Activated CD8-positive, alpha-beta memory T cell treated with anti-CD3 and anti-CD28 coated beads, Interleukin-2, amount 50 U/mL, for 48 hours (primary cell): ENCODE measurements at places on chromosomes 13 and 19.
A peak's percentile ranks its signal among the peaks of the same experiment; 100 is the strongest.

DNA sequence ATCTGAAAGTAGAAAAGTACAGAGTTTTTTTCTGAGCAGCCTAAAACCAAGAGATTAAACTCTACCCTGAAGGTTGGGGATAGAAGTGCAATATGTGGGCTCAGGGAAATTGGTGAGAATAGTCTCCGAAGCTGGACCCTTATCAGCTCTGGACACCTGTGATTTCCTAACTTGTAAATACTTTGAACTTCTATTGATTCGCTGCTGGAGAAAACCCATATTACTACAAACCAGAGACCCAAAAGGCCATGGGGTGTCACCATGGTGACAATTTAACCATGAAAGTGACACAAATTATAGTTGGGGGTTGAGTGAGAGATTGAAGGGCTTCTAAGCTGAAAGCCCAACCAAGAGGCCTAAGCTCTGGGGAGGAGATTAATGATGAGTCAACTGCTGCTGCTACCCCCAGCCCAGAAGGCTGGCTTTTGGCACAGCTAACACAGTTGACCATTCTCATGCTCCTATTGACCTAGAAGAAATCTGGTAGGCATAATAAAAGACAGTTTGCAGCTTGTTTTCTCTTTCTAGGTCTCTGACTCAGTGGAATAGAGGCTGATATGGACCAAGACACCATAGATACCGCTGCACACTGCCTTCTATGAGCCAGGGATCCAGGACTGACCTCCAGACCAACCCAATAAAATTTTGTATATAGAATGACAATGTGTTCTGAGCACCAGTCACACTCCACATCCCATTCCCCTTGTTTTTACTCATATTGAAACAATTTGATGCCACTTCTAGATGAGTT is 131.9 kb upstream of the FNDC3A start:
- no peak for DNase-seq

GRCh38 chr13:97116754-97117153 is 105.4 kb upstream of the MBNL2 start:
- no peak for DNase-seq

DNA sequence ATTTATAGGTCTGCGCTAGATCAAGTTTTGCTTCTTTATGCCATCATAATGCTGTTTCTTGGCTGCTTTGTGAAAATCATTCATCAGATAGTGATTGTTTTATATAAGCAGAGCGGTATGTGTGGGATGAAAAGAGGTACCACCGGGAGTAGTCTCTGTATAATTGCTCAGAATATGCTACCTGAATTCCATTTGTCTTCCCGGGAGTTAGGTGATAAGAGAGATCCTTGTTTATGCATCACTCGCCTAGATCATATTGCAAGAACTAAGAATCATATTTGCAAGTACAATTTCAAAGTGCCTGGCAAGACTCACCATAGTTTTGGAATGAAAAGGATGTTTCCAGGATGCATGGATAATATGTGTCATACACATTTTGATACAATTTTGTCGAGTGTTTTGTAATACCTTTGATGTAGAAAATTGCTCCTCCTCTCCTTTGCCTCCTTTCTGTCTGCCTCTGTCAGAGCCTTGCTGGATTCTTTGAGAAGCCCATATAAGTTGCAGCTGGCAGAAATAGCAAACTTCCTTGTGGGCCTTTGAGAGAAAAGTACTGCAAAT is 1306.0 kb upstream of the SLC10A2 start:
- no peak for DNase-seq

DNA sequence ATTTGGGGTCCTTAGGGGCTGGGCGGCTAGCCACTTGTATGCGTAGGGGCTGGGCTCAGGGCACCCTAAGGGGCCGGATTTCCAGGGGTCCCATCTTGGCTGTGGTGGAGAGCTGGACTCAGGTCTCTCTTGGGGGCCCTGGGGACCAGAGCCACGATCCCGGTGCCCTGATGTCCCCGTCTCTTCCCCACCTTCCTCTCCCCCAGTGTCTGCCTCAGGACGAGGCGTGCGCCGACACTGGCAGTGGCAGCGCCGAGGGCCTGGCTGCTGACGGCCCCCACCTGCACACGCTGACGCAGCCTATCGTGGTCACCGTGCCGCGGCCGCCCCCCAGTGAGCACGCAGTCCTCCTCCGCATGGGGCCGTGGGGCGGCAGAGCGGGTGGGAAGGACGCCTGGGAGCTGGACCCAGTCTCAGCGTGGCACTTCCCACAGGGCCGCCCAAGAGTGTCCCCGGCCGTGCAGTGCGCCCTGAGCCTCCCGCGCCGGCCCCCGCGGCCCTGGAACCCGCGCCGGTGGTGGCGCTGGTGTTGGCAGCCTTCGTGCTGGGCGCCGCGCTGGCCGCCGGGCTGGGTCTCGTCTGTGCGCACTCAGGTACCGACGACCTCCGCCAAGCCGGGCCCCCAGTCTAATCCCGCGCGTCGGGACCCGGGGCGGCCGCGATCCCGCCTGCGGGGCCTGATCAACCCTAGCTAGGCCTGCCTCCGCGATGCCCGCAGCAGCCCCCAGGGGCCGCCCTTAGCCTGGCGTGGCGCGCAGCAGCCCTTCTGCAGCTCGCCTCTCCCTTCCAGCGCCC is 2.7 kb upstream of the SNAPC2 start:
- DNase-seq, result peak; percentile 78

DNA sequence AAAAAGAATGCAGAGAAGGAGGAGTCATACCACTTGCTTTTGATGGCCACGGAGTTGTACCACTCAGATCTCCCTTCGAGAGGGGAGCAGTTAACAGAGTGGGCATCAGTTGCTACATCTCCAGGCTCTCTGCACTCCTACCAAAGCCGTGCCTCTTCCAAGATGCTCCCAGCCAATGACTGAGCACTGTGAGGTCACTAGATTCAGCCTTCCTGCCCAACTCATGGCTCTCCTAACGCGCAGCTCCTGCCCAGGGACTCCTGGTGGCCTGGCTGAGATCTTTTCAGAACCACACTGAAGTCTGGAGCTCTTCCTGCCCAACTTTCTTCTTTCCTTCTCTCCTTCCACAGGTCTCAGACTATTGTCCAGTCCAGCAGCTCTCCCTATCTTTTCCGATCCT is 66.7 kb downstream of the LHFPL6 start:
- DNase-seq, result no peak

DNA sequence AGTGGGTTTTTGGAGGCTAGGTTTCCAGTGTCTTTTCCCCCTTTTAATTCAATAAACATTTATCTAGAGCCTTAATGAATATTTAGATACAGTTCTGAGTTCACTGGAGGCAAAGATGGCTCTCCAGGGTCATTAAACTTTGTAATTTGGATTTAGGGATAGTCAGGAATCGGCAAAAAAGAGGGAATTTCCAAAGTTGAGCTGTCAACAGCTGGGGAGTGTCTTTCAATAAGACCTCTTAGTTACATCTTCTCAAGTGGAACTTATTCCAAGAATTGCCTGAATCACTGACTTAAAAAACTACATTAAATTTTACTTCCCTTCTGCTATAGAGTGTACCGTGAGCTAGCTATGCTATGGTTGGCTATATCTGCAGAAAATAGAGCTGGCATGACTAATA is 2.0 kb downstream of the LRCH1 start:
- no peak for DNase-seq

GRCh38 chr19:8518536-8518935 is 4.6 kb upstream of the ZNF414 start:
- DNase-seq, result no peak

GRCh38 chr13:73248711-73249580 is 190.1 kb downstream of the KLF5 start:
- no peak for DNase-seq

DNA sequence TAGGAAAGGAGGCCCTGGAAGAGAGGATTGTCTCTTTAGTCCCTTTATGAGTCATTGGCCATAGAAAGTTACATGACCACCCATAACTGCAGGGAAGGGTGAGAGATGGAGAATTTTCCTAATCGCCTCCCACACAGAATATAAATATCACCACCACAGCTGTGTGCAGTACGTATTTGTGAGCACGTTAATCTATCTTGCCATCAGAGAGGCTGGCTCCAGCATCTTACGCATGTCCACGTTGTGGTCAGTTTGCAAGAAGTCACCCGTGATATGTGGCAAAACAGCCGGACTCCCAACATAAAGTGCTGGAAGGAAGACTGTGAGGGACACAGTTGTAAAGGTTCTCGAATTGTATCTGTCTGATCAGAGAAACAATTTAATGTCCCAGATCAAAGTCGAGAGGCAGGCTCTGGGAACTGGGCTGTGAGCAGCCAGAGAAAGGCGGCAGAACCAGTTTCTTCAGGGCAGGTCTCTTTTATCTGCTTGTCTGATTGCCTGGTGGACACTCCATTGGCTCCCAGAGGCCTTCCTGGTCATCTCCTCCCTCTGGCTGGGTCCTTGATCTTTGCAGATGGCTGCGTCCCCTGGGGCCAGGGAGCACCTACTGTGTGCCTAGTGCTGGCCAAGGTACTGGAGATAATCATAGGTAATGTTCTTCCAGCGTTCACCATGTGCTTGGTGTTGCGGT is 74.9 kb downstream of the SIPA1L3 start:
- no peak for DNase-seq

GRCh38 chr19:16525751-16526481 is 16.3 kb downstream of the CHERP start:
- no peak for DNase-seq

GRCh38 chr13:91052876-91053275 is 294.6 kb upstream of the MIR17HG start:
- no peak for DNase-seq

GRCh38 chr19:18513868-18514267 is 8.0 kb downstream of the ELL start:
- no peak for DNase-seq

DNA sequence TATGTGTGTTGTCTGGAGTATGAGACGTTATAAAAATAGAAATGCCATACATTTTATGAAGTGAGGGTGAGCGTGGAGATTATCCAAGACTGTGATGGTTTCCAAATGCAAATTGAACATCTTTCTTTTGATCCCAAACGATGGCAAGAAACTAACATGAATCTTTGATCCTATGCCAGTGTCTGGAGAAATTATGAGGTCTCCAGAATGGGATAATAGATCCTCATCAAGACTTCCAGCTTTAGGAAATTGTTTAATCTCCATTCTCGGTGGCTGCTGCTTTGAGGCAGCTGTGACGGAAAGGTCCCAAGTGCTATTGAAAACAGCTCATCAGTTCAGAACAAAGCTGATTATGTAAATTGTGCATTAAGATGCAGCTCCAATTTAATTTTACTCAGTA is 30.8 kb downstream of the CBY2 start:
- no peak for DNase-seq

DNA sequence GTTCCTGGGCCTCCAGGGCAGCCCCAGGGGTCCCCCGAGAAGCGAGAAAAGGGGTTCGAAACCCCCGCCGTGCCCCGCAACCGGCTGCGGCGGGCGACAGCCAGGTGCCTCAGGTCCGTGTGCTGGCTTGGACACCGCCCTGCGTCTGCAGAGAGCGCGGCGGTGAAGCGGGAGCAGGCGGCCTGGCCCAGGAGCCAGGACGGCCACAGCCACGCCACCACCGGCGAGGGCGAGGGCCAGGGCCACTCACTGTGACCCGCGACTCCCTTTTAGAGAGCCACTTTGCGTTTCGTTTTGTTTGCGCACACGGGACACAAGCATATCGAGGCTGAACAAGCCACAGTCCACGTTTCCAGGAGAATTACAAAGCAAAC is 110.4 kb downstream of the CRYL1 start:
- no peak for DNase-seq

GRCh38 chr13:21348488-21349120 is 110.5 kb downstream of the ZDHHC20 start:
- DNase-seq, result no peak

GRCh38 chr19:16208064-16208759 is 10.5 kb downstream of the AP1M1 start:
- DNase-seq, result no peak

- no peak for DNase-seq
Observed at GRCh38 chr19:29191005-29191404, 21.9 kb downstream of the UQCRFS1 start.

DNA sequence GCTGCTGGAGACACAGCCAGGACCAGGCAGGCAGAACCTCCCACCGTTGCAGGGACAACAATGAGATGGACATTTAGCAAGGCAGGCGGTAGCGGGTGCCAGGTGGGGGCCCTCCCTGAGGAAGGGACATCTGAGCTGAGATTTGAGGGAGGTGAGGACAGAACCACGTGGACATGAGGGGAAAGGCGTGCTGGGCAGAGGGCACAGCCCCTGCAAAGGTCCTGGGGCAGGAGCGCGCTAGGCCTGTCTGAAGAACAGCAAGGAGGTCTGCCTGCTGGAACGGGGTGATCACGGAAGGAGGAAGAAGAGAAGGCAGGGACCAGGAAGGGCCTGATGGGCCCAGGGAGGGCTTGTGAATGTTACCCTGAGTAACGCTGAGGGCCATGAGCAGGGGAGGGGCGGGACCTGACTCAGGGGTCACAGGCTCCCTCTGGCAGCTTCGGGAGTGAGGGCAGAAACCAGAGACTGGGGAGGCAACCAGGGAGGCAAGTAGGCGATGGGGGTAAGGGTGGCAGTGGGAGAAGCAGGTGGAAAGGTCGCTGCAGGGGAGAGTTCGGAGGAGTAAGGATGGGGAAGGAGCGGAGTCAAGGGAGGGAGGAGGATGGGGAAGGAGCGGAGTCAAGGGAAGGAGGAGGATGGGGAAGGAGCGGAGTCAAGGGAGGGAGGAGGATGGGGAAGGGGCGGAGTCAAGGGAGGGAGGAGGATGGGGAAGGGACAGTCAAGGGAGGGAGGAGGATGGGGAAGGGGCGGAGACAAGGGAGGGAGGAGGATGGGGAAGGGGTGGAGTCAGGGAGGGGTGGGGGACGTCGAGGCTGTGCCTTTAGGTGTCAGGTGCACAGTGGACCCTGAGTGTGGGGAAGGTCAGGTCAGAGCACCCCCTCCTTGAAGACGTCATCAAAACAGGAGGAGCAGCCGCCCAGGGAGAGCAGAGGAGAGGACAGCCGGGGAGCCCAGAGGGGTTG is 15.7 kb upstream of the B3GNT3 start:
- no peak for DNase-seq

GRCh38 chr19:5152767-5153532 is 184.0 kb downstream of the KDM4B start:
- no peak for DNase-seq

GRCh38 chr13:91668866-91669495 is 270.6 kb downstream of the GPC5 start:
- DNase-seq, result no peak

- peak; percentile 70 for DNase-seq
Observed at GRCh38 chr19:52453324-52454094, at the start of gene ZNF578. Gene ZNF578 (plus strand): TSS chr19:52453553. CDS start chr19:52501846, 48,293 bp downstream.
